ENCODE measurements at places on chromosomes 6 and 20. TPM values are rescaled to one million over a fixed set of nuclear protein-coding genes. Genes with fewer than 3 reads are reported as not detected.

TFAP2D gene
- total RNA-seq, result not detected

TRIM15 gene
- total RNA-seq, result not detected

DNA sequence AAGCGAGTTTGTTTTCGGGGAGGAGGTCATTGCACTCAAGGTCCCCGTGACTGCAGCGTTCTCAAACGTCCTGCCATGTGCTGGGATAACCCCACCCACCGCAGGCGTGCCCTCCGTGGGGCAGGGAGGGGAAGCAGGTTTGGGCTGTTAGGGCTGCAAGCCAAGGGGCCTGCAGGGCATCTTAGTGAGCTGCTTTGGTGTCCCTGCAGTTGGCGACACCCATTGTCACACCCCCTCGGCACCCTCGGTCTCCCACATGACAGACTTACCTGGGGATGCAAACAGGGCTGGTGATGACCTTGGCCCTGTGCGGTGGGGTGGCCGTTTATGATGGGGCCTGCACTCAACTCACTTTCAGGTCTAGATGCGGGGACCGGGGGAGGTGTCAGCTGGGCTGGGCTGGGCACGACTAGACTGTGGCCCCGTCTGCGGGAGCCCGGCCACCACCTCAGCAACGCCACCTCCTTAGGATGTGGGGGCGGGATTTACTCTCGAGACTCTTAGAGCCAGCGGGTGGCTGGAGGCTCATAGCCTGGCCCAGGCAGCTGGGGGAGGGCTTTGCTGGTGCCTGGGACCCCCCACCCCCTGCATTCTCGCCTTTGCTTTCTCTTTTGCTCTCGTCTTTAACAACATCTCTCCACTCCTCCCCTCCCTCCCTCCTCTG lies 6.5 kb upstream of the GATA5 start:
- no peak for DNase-seq

- no peak for DNase-seq
These were observed 23.1 kb upstream of the PREX1 start for GRCh38 chr20:48850977-48851299.

DNA sequence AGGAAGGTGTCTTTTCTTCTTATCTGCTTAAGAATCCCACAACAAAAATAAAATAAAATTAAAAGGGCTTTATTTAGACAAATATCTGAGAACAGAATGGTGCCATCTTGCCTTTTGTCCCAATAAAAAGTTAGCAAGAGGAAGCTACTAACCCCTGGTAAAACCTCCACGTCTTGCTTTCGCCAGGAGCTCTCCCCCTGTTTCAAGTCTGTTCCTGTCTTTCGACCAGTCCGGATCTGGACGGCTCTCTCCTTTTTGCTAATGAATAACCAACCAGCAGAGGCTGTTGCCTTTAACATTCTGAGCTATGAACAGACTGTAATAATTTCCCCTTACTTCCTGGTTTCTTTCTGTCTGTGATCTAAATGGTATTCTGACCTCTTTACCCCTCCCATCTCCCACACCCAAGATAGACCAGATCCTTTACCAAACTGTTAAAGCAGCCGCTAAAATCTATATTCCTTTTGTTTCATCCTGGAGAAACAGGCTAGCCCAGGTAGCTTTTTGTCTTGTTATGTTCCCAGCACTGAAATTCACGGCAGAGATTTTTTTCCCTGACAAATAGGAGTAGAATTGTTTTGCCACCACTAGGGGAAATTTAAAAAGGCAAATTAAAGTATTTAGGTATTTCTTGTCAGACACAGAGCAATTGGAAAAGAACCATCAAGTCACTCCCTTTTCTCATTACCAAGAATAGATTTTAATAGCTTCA lies at the start of gene FRK:
Gene FRK, minus strand, starts transcription at position 320 of the 712 bp plus-strand sequence. CDS start 580 bp downstream, outside the sequence.
- no peak for DNase-seq

- DNase-seq, result no peak
These were observed 1.8 kb downstream of the PTPRK start for GRCh38 chr6:128518434-128519131.

- DNase-seq, result no peak
These were observed 13.1 kb downstream of the TFAP2A start for GRCh38 chr6:10401632-10402223.
